ENCODE measurements at places on chromosomes 2 and 18. TPM values are rescaled to one million over a fixed set of nuclear protein-coding genes. Genes with fewer than 3 reads are reported as not detected.
A peak's percentile ranks its signal among the peaks of the same experiment; 100 is the strongest.

- no peak for DNase-seq
These were observed 3.3 kb upstream of the ABCB6 start for GRCh38 chr2:219221957-219222518.

DNA sequence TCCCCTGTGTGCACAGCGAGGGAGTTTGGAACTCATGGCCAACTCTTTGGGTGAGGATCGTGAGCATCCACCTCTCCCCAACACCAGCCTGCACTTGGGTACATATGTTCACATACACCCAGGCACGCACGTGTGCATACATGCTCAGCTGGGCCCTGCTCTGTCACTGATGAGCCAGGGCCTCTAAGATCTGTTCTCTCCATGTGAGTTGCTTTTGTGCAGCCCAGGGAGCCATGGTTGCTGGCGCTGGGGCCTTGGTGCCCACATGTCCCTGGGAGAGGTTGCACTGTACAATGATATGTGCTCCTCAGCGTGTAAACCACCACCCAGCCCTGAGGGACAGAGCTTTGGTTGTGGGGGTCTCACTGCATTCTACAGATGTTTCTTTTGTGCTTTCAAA lies 44.1 kb downstream of the KLHL29 start:
- no peak for DNase-seq

DNA sequence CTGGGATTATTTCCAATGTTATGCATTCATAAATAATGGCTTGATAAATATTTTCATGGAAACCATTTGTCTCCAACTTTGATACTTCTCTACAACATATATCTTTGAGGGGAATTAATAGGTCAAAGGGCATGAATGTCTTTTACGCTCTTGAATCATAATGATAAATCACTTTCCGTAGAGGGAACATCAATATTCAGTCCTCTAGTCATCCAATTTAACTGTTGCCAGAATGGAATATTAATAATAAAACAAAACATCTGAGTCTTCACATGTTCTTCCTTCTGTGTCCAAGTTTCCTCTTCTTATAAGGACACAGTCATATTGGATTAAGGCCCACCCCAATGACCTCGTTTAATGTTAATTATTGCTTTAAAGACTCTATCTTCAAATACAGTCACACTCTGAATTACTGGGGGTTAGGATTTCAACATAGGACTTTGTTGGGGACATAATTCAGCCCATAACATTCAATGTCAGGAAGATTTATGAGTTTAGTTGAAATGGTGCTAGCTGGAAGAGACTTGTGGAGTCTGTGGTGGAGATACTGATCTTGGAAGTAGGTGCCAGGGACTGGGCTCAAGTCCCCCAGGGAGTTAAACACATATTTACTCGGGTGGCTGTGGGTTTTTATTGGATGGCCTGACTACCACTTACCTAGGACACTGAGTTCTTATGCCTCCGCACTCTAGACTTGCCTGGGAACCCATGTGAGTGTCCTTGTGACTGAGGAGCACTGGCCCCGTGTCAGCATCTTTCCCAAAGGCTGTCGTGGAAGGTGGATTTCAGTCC lies 85.0 kb upstream of the SEC11C start:
- DNase-seq, result peak; percentile 75

GRCh38 chr2:54531558-54531957 lies 75.4 kb downstream of the SPTBN1 start:
- no peak for DNase-seq

DNA sequence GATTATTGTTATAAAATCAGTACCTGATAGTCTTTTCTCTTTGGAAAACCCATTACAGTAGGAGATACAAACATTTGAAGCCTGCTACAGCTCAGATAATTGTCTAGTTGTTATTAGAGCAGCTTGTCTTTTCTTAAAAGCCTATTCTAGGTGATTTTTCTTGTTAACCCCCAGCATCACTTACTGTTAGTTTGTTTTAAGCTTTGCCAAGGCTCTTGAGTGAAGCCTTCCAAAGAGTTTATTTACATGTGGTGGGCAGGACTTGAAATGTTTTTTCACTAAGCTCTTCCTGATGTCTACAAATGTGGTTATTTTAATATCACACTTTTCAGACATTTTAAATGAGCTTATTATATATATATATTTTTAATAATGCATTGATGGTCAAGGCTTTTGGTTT lies 791.3 kb downstream of the PLCL1 start:
- DNase-seq, result no peak

DNA sequence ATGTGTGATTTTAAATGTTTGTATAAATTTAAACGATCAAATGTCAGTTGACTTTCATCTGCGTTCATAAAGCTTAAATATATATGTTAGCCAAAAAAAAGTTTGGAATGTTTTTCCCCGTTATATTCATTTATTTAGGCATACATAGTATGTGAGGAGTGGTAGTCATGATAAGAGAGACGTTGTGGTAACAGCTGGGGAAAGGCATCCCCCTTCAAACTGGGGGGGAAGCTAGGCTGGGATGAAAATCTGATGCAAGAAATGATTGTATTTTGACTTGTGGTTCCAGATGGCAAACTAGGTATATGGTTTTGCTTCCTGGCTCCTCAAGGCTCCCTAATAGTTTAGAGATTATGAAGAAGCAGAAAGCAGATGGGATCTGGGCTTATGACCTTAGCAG lies 30.1 kb downstream of the ITGA6 start:
- no peak for DNase-seq

- no peak for DNase-seq
These were observed 99.0 kb downstream of the NCK2 start for GRCh38 chr2:105843476-105844374.

Gene FMNL2
- 7.7 TPM for total RNA-seq

Gene CPLX4
- total RNA-seq, result not detected

Gene AGXT
- total RNA-seq, result not detected

All from H4 (cell line).